ENCODE measurements at places on chromosomes 16 and 17.

DNA sequence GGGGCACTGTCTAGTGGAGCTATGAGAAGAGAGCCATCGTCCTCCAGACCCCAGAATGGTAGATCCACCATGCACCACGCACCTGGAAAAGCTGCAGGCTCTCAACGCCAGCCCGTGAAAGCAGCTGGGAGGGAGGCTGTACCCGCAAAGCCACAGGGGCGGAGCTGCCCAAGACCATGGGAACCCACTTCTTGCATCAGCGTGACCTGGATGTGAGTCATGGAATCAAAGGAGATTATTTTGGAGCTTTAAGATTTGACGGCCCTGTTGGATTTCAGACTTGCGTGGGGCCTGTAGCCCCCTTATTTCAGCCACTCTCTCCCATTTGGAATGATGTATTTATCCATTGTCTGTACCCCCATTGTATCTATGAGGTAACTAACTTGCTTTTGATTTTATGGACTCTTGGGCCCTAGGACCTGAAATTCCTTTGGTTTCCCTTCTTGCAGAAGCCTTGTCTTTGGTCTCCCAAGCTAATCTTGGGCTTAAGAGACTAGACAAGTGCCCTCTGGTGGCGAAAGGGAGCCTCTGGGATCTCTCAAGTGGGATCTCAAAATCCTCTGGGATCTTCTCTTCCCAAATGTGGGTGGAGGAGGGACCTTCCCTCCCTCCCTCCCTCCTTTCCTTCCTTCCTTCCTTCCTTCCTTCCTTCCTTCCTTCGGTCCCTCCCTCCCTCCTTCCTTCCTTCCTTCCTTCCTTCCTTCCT lies 58.2 kb upstream of the HAPSTR1 start:
- DNase-seq = no peak

- DNase-seq = no peak
Measured at GRCh38 chr17:20998571-20999043, 44.2 kb downstream of the USP22 start.

DNA sequence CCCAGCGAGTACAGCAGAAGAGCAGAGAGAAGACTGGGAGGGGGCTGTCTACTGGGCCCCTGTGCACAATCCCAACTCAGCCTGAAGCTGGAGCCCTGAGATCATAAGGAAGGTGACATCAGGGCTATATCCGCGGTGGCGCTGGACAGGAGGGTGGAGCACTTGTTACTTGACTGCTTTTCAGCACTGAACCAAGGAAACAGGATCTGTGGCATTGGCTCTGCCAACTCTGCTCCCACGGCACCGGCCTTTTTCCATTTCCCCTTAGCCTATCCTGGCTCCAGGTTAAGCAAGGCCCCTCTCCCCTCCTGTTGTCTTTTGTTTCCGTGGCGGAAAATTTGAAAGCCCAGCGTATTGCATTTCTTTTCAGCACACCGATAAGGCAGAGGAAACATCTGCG lies 125.0 kb upstream of the IRX3 start:
- no peak for DNase-seq

- no peak for DNase-seq
Measured at GRCh38 chr16:4313563-4314531, 2.0 kb upstream of the GLIS2 start.

DNA sequence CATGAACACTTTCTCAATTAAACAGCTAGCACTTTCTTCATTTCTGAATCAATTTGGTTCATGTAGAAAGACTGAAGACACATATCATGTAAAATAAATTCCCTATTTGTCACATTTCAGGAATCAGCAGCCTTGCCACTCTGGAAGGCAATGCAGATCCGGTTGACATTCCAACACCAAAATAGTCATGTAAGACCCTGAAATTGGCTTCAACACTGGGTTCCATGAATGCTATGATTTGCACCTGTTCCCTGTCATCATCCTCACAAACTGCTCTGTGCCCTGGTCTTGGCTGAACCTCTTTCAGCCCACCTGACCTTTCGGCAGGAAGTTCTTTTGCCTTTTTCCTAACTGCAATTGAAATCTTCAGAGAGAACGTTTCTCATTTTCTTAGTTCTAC lies 156.9 kb downstream of the CDH8 start:
- DNase-seq = no peak

DNA sequence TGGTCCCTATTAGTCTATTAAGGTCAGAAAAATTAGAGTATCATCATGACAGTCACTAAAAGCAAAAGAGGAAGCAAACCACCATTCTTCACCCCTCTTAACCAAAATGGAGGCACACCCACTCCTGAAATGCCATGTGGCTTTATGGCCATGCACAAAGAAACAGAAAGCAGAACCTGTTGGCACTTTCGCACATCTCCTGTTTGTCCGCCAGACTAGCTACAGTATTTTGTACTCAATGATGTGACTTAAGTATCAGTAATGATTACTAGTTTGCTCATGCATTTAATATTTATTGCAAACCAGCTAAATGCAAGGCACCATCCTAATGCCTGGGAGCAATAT lies 70.2 kb upstream of the GNAO1 start:
- no peak for DNase-seq
